ENCODE measurements at places on chromosomes 5 and 9. TPM values are rescaled to one million over a fixed set of nuclear protein-coding genes. Genes with fewer than 3 reads are reported as not detected.

IER5L gene
- 68.5 TPM for total RNA-seq

ANXA6 gene
- 423 TPM for total RNA-seq

C5orf63 gene
- 1.7 TPM for total RNA-seq

DBN1 gene
- 77.2 TPM for total RNA-seq

MUSK gene
- total RNA-seq, result 0.19 TPM

EMB gene
- 15.9 TPM for total RNA-seq

NFX1 gene
- total RNA-seq, result 19.4 TPM

SLC36A3 gene
- total RNA-seq, result not detected

POLK gene
- 38.3 TPM for total RNA-seq

FBP2 gene
- not detected for total RNA-seq

NUTM2G gene
- not detected for total RNA-seq

PIP5KL1 gene
- total RNA-seq, result 2.0 TPM

MLANA gene
- total RNA-seq, result not detected

CNTNAP3 gene
- total RNA-seq, result 2.9 TPM

AK6 gene
- 34.7 TPM for total RNA-seq

TXNDC15 gene
- 166 TPM for total RNA-seq

Data from regular cardiac myocyte (primary cell).